ENCODE measurements at places on chromosomes 1 and 21.

- DNase-seq, result no peak
Measured at GRCh38 chr1:189866606-189867005, 611.1 kb downstream of the BRINP3 start.

- DNase-seq, result no peak
Measured at GRCh38 chr1:172467446-172467845, 23.6 kb upstream of the PIGC start.

GRCh38 chr1:98002288-98002687, 81.5 kb upstream of the DPYD start:
- no peak for DNase-seq

DNA sequence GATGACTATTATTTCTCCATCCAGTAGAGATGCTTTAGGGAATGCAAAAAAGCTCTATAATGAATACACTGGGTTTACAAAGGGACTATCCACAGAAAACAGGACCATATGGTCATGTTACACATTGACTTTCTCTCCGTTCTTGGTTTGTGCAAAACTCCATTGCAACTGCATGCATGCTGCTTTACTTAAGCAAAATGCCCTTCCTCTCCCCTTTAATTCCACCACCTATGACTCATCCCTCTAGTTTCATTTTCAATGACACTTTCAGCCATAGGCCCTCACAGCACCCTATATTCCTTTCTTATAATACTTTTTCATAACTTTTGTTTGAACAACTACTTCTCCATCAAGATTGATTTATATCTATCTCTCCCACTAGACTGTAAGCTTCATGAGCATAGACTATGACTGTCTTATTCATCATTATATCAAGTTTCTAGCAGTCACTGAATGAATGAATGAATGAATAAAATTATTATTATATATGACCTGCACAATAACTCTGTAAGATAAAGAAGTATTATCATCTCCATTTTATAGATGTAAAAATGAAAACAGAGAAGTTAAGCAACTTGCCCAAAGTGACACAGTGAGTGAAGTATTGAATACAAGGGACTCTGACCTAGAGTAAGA, 248.9 kb downstream of the PLPP3 start:
- DNase-seq, result no peak

DNA sequence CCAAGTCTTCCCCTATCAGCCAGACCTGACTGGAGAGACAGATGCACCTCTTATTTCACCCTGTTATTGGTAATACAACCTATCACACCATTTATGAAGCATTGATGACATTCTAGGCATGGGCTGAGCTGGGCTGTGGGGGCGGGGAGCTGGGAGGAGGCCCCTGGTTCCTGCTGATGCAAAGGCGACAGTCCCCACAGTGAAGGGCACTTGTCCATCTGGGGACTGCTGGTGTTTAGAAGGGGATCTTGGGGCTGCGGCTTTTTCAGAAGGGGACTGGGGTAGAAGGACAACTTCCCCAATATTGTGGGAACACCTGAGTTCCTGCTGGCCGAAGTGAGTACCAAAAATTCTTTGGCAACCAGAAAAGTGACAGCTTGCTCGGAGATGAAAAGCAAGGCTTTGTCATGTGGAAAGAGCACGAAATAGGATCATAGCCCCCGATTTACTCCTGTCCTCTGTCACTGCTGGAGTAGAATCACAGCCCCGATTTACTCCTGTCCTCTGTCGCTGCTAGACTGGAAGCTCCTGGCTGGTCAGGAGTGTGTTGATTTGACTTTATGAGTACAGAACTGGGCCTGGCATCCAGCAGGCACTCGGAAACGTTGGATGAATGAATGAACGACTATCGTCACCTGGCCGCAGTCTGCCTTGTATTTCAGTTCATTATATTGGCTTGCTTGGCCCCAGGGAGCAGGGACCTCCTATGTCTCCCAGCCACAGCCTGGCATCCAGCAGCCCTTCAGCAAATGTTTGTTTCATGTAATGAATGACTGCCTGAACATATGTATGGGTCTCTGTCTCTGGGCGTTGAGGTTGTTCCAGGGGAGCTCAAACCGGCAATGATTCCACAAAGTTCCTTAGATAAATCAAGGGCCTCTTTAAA, 16.5 kb upstream of the ETV3L start:
- no peak for DNase-seq

- no peak for DNase-seq
Measured at GRCh38 chr21:44898851-44899767, 21.6 kb downstream of the ITGB2 start.

- no peak for DNase-seq
Measured at GRCh38 chr1:190942475-190942874, 464.8 kb upstream of the BRINP3 start.

DNA sequence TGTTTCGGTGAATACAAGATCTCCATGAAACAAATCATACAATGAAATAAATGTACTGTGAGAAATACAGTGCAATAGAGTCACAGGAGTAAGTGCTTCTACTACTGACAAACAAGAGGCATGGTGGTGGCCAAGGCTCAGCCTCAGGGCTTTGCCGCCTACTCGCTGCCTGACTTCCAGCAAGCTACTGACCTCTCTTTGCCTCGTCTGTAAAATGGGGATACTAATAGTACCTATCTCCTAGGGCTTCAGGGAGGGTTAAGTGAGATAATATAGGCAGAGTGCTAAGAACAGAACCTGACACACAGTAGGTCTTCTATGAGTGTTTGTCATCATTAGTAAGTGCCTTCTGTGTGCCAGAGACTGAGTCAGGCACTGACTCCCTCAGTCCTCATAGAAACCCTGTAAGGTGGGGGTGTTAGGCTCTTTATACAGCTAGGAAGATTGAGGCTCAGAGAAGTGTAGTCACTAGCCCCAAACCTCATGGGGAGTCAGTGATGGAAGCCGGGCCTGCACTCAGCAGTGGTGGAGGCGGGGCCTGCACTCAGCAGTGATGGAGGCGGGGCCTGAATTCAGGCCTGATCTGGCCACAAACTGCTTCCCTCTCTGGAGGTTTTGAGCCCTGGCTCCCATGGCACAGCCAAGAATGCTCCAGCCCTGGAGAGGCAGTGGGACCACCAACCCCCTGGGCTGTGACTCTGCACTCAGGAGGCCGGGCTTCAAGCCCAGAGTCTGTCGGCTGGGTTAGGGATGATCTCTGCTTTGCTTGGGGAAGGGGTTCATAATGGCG, 6.8 kb downstream of the BSND start:
- no peak for DNase-seq

- DNase-seq, result no peak
Measured at GRCh38 chr1:218369688-218370511, 24.8 kb downstream of the TGFB2 start.

GRCh38 chr1:83717785-83718184, 281.1 kb downstream of the TTLL7 start:
- DNase-seq, result no peak

DNA sequence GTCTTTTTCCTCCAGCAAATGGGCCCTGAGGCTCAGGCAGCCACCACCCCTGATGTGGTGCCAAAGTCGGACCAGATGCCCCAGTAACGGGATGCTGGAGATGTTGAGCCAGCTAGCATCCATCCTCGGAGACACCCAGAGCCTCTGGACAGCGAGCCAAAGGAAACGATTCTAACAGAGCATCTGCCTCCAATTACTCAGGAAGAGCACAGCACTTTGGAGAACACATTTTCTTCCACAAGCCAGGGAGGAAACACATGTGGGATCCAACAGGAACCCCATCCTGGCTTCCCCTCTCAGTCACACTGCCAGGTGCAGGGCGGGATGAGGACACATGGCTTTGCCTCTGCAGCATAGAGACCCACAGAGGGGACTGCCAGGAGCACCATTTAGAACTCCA, 44.9 kb downstream of the C1orf198 start:
- DNase-seq, result no peak
